ENCODE measurements at places on chromosomes 11 and 22. TPM values are rescaled to one million over a fixed set of nuclear protein-coding genes. Genes with fewer than 3 reads are reported as not detected.

GRCh38 chr22:22703715-22704114 lies 59.3 kb downstream of the GGTLC2 start:
- DNase-seq: no peak

Gene OR2AG2
- 0.08 TPM for total RNA-seq

GRCh38 chr11:126864934-126865333 lies 135.6 kb downstream of the KIRREL3 start:
- DNase-seq: no peak

Gene SLC35C1
- 13.3 TPM for total RNA-seq

GRCh38 chr11:132024587-132025295 lies 654.3 kb downstream of the NTM start:
- DNase-seq: no peak

GRCh38 chr11:122686111-122686510 lies 30.6 kb downstream of the UBASH3B start:
- no peak for DNase-seq

Gene PGR
- 5.5 TPM for total RNA-seq

DNA sequence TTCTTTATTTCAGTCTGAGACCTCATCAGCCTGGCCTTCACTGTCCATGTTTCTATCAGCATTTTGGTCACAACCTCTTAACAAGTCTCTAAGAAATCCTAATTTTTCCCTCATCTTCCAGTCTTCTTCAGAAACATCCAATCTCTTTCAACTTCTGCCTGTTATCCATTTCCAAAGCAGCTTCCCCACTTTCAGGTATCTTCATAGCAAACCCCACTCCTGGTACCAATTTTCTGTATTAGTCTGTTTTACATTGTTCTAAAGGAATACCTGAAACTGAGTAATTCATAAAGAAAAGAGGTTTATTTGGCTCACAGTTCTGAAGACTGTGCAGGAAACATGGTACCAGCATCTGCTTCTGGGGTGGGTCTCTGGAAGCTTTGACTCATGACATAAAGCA lies 8.1 kb upstream of the OR6X1 start:
- no peak for DNase-seq

DNA sequence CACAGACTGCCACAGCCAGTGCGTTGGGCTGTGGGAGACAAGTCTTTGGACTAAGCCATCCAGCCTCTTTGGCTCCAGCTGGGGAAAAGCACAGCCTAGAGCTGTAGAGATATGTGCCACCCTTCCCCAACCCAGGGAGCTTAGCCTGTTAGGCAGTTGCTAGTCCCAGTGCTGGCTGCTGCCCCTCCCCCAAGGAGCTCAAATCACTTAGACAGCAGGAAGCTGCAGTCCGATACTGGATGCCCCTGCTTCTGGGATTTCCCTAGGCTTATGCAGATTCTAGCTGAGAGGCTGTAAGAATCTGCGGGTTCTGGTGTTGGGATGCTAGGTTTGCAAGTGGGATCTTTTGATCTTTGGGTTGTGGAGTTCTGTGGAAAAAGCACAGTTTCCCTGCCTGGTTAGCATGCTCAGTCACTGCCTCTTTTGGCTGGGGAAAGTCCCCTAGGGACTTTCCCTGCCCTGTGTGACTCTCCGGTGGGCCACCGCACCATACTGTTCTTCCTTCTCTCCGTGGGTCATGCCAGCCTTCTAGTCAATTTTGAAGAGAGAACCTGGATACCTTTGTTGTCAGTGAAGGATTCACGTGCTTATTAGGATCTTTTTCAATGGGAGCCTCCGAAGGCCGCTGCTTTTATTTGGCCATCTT lies 792.0 kb downstream of the KCNA4 start:
- DNase-seq: no peak

Gene LRRC74B
- not detected for total RNA-seq

- DNase-seq: no peak
Measured at GRCh38 chr11:105991888-105992287, 30.2 kb downstream of the MSANTD4 start.

- DNase-seq: no peak
Measured at GRCh38 chr11:111612224-111612623, 10.0 kb downstream of the SIK2 start.

DNA sequence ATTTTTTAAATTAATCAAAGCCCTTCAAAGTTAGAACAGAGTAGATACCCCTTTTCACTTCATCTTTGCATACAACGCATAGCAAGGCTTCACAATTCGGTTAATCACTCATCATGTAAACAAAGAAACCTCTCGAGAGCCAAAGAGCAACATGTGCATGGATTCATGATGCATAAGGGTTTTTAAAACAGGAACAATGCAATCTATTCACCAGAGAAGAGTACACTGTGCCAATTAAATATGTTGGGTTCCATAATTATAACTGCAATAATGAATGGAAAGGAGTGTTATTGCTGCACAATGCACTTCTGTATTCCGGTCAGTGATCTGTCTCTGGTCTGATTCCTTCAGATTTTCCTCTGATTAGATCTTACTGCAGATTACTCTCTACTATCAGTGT lies 45.3 kb downstream of the CADM1 start:
- DNase-seq: no peak

Gene OR5M3
- total RNA-seq: not detected

Data from left cardiac atrium (tissue), 4 donors.